Left ventricle myocardium inferior (tissue), 1 donor: ENCODE measurements at places on chromosomes 1 and 21.

DNA sequence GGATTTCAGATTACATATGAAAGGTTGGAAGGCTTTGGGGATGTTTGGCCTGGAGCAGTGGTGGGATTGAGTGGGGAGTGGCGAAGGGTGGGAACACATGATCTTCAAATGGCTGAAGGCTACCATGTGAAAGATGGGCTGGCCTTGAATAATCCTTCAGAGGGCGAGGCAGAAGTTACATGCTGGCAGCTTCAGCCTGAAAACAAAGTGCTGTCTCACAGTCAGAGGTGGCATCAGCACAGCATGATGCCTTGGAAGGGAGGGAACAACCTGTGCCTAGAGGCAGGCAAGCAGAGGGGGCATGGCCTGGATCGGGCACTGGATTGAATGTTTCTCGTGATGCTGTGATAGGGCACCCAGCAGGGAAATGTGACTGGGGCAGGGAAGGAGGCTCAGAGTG lies 130.8 kb downstream of the BEND5 start:
- DNase-seq = no peak

- no peak for DNase-seq
Observed at GRCh38 chr1:213061263-213061662, 10.2 kb downstream of the RPS6KC1 start.

DNA sequence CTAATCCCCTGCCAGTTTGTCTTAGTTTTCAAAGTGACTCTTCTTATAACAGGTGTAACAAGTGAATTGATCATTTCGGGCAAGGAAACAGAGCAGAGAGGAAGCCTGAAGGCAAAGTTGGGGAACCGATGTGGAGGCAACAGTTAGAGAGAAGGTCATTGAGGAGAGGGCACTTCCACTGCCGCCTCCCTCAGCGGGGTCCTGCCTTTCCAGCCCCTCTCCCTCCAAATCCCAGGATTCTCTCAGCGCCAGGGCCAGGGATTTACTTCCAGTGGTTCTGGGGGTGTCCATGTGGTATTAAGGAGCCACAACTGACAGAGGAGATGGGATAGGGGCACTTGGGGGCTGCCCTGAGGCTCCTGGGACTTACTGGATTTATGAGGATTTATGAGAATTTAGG lies 39.7 kb upstream of the PDE9A start:
- no peak for DNase-seq

- DNase-seq = peak; percentile 74
Observed at GRCh38 chr1:36099681-36100341, 11.1 kb downstream of the ADPRS start.

GRCh38 chr1:202237052-202237451 lies 43.5 kb downstream of the LGR6 start:
- DNase-seq = no peak

DNA sequence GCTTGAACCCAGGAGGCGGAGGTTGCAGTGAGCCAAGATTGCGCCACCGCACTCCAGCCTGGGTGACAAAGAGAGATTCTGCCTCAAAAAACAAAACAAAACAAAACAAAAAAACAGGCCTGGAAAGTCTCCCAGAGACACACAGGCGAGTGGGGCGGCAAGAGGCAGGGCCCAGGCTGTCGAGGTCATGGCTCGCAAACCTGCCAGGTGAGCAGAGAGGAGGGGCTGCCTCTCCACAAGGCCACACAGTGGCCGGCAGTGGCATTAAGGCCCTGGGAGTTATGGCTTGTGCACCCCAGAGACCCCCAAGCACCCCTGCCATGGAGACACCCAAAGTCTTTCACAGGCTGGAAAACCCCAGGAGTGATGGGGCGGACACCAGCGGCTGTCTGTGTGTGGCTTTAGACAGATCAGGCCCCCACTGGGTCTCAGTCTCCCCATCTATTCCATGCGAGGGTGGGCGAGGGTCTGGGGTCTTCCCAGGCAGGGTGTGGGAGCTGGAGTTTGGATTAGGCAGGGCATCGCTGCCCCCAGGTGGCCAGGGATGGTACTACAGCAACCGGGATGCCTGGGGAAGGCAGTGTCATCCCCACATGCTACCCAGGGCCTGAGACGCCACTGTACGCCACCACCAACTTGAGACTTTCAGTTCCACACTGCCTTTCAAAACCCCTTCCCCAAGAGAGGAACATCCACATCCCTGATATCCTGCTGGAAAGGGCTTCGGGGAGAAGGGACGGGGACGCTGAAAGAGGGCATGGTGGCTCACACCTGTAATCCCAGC lies 7.3 kb upstream of the CTRC start:
- peak; percentile 73 for DNase-seq

- no peak for DNase-seq
Observed at GRCh38 chr1:222632749-222633148, 14.9 kb downstream of the MIA3 start.

- no peak for DNase-seq
Observed at GRCh38 chr1:59768792-59769735, 45.7 kb upstream of the HOOK1 start.

GRCh38 chr1:159492575-159493323 lies 43.1 kb downstream of the OR10J5 start:
- DNase-seq = no peak

- no peak for DNase-seq
Observed at GRCh38 chr21:45204395-45204794, 83.3 kb downstream of the POFUT2 start.

- no peak for DNase-seq
Observed at GRCh38 chr1:53514436-53514835, 55.2 kb downstream of the DMRTB1 start.
